Stimulated activated CD8-positive, alpha-beta memory T cell treated with anti-CD3 and anti-CD28 coated beads, Interleukin-7, amount 100 ng/mL, for 1 hour (primary cell): ENCODE measurements at places on chromosomes 6 and 20.

GRCh38 chr6:19312241-19312978 lies 524.8 kb upstream of the ID4 start:
- DNase-seq, result no peak

DNA sequence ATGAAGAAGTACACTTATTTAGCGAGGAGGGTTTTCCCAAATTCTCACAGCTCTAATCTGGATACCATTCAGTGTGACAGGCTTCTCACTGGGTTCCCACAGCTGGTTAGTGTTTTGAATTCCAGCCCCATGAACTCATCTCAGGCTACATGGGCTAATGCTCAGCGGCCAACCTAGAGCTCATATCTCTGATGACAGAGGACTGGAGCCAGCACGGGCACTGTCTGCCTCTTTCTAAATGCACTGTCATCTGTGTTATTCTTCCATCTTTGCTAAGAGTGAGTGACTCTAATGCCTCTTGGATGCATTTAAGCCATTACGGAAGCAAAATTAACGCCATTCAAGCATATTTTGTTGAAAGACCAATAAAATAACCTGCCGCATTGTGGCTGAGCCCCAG lies 308.9 kb upstream of the JAG1 start:
- no peak for DNase-seq

DNA sequence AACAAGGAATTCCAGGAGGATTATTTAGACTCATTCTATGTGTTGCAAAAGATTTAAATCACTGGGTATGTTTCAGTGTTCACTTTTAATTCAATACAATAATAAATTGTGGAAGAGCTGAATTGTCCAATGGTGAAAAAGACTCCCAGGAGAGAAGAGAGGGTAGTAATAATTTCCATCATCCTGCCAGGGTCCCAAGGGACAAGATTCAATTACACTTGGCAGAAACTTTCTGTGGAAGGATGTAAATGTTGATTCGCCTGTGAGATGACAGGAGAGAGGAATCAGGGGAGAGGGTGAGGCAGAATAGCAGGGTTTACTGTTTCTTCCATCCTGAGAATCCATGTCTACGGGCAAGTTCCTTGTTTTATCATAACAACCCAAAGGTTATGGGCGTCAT lies 342.7 kb downstream of the ESR1 start:
- no peak for DNase-seq

DNA sequence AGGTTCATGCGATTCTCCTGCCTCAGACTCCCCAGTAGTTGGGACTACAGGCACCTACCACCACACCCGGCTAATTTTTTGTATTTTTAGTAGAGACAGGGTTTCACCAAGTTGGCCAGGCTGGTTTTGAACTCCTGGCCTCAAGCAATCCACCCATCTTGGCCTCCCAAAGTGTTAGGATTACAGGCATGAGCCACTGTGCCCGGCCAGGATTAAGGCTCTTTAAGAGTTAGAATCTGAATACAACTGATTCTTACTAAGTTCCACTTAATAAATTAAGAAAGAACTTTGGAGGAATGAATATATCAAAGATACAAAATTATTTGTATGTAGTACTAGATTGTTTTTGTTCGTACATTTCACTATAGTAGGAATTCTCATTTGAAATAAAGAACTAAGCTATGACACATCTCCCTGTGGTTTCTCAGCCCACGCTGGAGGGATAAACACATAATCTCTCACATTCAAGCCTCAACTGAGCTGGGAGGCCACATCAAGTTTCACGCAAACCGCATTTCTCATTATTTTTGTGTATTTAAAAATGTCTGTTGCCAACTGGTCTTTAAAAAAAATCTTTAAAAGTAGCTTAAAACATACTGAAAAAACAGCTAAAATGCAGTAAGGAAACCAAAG lies 34.2 kb downstream of the DTNBP1 start:
- no peak for DNase-seq

DNA sequence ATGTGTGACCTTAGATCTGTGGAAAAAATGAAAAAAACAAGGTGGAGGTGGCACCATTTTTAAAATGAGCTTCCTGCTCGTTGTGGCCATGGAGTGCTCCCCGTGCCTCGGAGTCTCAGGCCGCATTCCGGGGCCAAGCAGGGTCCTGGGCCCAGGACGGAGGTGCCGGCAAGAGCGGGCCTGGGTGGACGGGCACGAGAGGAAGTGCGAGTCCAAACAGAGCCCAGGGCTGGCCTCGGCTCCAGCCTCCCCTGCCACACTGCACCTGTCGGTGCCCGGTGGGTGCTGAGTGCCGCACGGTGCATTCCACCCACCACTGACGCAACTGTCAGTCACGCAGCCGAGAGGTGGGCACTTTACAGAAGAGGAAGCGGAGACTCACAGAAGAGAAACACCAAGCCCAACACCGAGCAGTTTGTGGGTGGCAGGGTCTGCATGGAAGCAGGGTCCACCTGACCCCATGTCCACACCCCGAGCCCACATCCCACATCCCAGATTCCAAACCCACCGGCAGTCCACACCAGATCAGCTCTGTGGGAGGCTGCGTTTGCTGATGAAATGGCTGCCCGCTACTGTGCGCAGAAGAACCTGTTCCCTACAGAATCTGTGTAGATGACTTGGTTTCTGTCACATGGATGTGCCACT lies 97.7 kb downstream of the PSMB1 start:
- no peak for DNase-seq

GRCh38 chr20:52004018-52004417 lies 187.6 kb downstream of the ZFP64 start:
- no peak for DNase-seq

GRCh38 chr6:46244670-46245069 lies 73.9 kb upstream of the ENPP5 start:
- no peak for DNase-seq

- no peak for DNase-seq
Measured at GRCh38 chr6:107629548-107630129, 139.7 kb downstream of the SOBP start.

GRCh38 chr20:7375905-7376304 lies 564.4 kb downstream of the HAO1 start:
- no peak for DNase-seq

GRCh38 chr6:49535795-49536194 lies 14.7 kb upstream of the C6orf141 start:
- no peak for DNase-seq

DNA sequence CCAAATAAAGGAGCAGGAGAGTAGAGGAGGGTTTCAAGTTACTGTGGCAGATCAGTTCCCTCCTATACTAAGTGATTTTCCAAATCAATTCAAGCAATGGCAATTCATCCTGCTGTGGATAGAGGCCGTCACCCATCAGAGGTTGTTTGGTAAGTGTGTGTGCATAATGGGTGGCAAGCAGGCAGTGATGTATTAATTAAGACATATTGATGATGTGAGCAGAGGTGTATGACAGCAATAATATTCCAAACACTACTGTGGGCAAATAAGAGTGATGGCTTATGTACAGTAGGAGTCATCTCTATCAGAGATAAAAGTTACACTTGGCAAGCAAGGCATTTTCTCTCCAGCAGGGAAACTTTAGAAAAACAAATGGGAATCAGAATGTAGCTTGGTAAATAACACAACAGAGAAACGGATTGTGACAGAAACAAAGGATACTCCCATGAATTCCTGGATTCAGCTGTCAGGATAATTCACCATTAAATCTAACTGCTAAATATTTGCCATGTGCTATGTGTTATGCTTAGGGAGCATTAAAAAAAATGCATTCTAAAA lies 196.3 kb downstream of the KHDC1L start:
- no peak for DNase-seq

GRCh38 chr6:79911992-79912391 lies 35.4 kb downstream of the ELOVL4 start:
- DNase-seq, result no peak

DNA sequence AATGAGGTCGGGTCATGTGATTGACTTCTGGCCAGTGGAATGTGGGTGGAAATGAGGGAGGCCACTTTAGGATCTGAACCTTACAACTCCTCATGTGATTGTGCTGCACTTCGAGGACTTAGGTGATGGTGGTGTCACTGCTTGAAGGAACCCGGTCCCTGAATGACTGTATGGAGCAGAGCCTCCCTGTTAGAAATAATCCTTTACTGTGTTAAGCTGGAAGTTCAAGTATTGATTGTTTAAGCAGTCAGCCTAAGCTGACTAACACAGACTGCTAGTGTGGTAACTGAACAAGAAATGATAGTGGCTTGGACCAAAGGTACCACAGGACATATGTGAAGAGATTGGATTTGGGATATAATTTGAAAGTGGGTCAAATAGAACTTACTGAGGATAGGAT lies 138.0 kb downstream of the OPN5 start:
- no peak for DNase-seq

- no peak for DNase-seq
Measured at GRCh38 chr20:50774515-50774914, 20.3 kb upstream of the BCAS4 start.

DNA sequence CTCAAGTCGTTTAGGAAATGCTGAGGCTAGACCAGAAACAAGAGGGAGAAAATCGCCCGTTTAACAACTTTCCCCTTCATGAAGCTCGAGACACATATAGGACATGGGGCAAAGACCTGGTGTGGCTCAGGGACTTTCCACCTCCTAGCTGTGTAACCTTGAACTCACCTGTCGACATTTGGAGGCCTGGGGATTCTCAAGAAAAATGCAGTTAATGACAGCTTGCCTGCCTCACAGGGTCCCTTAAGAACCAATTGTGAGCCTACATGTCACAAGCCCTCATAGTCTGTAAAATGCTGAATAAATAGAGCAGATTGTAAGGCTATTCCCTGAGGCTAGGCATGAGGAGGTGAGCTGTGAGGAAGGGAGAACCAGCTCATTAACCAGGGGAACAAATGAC lies 35.1 kb downstream of the MGME1 start:
- DNase-seq, result no peak

DNA sequence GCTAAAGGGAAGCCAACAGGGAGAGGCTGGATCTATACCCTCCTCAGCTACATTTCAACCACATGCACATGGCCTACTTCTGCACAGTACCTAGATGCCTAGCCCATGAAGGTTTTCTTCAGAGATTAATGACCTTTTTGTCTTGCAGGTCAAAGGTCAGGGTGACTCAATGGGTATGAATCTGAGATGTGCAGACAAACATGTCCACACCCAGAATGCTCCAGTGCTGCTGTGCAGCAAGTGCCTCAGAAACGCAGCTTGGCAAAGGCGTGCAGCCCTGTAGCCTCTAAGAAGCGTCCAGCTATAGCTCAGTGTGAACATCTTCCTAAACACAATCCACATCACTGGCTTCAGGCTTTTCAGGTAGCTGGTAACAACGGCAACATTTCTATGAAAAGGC lies 24.4 kb downstream of the MAP1LC3A start:
- no peak for DNase-seq

GRCh38 chr6:127186889-127187288 lies 68.4 kb downstream of the RSPO3 start:
- DNase-seq, result peak; percentile 31

- no peak for DNase-seq
Measured at GRCh38 chr6:51021171-51021570, 202.5 kb downstream of the TFAP2B start.

DNA sequence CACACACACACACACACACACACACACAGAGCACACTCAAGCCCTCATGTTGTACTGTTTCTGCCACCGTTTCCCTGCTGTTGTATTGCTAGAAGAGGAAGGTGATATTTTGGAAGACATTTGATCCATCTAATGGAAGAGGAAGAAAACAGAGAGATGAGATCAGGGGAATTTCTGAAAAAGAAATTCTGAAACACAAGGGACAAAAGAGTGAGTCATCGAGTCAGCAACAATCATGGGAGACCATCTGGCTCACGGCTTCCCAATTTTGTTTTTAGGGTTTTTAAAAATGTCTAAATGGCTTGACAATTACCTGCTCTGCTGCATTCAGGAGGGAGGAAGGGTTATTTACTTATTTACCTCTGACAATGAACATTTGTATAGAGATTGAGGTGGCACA lies 22.0 kb downstream of the SOX4 start:
- DNase-seq, result no peak

GRCh38 chr6:40881501-40881900 lies 157.5 kb downstream of the UNC5CL start:
- no peak for DNase-seq

DNA sequence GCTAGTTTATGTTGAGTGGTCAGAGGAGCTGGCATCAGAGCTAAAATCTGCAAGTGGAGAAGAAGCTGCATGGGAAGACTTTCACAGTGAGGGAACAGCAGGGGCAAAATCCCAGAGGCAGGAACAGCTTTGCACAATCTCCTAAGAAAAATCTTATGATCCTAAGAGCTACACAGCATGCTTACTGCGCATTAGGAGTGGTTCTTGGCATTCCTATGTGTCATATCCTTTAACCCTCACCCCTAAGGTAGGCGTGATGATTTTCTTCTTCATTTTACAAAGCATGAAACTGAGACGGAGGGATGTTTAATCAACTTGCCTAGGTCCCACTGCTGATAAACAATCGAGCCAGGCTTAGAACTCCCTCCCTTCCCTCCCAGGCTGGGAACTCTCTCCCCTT lies 313.6 kb upstream of the SULF2 start:
- DNase-seq, result no peak

DNA sequence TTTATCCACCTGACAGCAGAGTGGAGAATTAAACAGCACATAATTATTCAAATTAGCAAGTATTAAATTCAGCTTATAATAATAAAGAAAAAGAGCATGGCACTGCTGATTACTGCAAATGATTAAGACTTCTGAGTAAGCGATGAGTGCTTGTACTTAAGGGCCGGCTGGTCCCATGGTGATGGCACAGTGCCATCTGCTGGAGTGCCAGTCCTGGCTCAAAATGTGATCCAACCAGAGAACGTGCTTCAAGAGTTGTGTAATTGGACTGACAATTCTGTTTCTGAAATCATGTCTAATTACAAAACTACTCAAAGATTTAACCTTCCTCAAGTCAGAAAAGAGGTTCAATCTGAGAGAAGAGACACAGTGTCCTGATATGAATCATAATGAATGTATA lies 181.6 kb upstream of the RGS17 start:
- DNase-seq, result no peak

GRCh38 chr6:52647199-52647598 lies 23.7 kb upstream of the TMEM14A start:
- DNase-seq, result no peak

GRCh38 chr6:6775074-6775473 lies 186.6 kb downstream of the LY86 start:
- DNase-seq, result no peak

GRCh38 chr6:139230391-139230840 lies 61.4 kb downstream of the TXLNB start:
- DNase-seq, result no peak

DNA sequence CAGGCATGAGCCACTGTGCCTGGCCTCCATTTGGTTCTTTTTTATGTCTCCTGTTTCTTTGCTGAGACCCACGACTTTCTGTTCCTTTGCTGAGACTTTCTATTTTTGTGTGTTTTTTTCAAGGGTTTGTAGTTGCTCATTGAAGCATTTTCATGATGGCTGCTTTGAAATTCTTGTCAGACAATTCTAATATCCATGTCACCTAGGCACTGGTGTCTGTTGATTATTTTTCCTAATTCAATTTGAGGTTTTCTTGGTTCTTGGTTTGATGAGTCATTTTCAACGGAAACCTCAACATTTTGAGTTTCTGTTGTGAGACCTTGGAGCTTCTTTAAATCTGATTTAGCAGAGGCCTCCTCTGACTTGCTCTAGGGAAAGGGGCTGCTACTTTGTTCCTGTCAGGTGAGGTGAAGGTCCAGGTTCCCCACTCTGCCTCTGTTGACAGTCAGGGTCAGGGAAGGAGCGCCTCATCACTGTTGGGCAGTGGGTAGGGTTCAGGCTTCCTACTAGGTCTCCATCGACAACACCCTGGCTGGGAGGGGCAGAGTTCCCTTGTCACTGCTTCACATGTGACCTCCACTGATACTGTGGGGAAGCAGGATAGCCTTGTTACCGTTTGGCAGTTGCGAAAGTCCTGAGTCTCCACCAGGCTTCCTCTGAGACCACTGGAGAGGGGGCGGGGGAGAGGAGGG lies 67.2 kb upstream of the RNF24 start:
- peak; percentile 4 for DNase-seq
